ENCODE measurements at places on chromosomes 5 and 9. TPM values are rescaled to one million over a fixed set of nuclear protein-coding genes. Genes with fewer than 3 reads are reported as not detected.
A peak's percentile ranks its signal among the peaks of the same experiment; 100 is the strongest.

GRCh38 chr9:118446943-118447639 is 742.9 kb downstream of the TLR4 start:
- H3K36me3 ChIP-seq = no peaks in the 10 kb centered on the region
- H3K27ac ChIP-seq = no peak overlapping the region
- DNase-seq = no peak
- no peaks in the 10 kb centered on the region for H3K4me1 ChIP-seq
- no peak overlapping the region for H3K4me3 ChIP-seq

DNA sequence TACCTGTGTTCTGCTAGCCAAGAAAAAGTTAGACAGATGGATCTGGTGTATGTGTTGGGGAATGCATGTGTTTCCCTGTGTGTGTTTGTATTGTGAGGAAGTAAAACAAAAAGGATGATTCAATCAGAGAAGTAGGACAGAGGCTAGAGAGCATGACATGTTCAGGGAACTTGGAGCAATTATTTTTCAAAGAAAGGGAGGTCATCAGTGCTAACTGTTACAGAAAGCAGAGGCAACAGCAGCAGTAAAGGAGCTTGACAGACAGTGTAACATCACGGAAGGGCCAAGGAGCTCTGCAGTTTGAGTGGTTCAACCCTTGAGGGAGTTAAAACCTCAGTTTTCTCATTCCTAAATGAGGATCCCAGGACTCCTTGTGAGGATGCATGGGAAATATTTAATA is 13.2 kb downstream of the SPINK1 start:
- H3K27me3 ChIP-seq = no peaks in the 10 kb centered on the region
- H3K4me3 ChIP-seq = no peak overlapping the region

GRCh38 chr5:150352244-150353031 is 5.1 kb upstream of the TCOF1 start:
- H3K27me3 ChIP-seq = no peaks in the 10 kb centered on the region
- no peak for DNase-seq
- H3K4me3 ChIP-seq = no peak overlapping the region

- DNase-seq = no peak
- no peaks in the 10 kb centered on the region for H3K36me3 ChIP-seq
- H3K27ac ChIP-seq = no peak overlapping the region
- H3K4me3 ChIP-seq = no peak overlapping the region
- H3K4me1 ChIP-seq = no peaks in the 10 kb centered on the region
These were observed 155.6 kb upstream of the ZNF618 start for GRCh38 chr9:113720495-113720894.

GRCh38 chr5:108672639-108673038 is 75.1 kb upstream of the FER start:
- no peaks in the 10 kb centered on the region for H3K27me3 ChIP-seq
- no peak overlapping the region for H3K27ac ChIP-seq
- H3K36me3 ChIP-seq = no peaks in the 10 kb centered on the region

DNA sequence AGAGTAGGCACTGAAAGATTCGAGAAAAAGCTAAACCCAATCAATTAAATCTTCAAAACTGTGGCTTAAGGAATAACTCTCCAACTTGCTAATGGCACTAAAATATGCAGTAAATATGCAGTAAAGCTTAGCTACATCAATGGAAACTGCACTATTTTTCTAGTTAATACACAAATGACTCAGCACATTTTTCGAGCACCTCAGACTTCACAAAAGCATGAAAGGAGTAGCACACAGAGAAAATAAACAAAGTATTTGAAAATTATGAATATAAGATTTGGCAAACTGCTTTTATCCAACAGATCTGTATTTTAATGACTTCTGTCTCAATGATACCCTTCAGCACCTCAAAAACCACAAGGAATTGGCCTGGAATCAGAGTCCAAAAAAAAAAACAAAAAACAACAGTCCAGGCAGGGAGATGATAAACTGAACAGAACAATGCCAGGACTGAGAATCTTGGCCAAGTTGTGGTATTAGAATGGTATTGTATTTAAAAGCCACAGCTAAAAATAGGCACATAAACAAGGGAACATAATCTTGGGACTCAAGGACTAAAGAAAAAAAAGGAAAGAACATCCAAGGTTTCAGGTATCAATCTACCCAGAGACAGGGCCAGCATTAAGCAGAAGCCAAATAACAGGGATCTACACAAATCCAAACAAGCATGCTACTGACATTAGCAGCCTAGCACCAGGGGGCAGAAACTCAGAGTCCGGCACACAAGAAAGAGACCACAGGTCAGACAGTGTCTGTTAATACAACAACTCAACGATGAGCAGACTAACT is 21.4 kb downstream of the TMEM245 start:
- no peak overlapping the region for H3K4me3 ChIP-seq
- no peaks in the 10 kb centered on the region for H3K27me3 ChIP-seq
- H3K36me3 ChIP-seq = peaks cover 5% of the 10 kb centered on the region
- DNase-seq = no peak
- peak overlapping the region; percentile 83 for H3K27ac ChIP-seq

PCDHGA3 gene
- total RNA-seq = 16.7 TPM

S1PR3 gene
- total RNA-seq = 46.3 TPM

BARHL1 gene
- total RNA-seq = not detected

All from heart left ventricle (tissue), 16 donors.